NCI-H2081 treated with DMSO at 0.1 percent for 48 hours (cell line): ENCODE measurements at places on chromosomes 5 and 9.

DNA sequence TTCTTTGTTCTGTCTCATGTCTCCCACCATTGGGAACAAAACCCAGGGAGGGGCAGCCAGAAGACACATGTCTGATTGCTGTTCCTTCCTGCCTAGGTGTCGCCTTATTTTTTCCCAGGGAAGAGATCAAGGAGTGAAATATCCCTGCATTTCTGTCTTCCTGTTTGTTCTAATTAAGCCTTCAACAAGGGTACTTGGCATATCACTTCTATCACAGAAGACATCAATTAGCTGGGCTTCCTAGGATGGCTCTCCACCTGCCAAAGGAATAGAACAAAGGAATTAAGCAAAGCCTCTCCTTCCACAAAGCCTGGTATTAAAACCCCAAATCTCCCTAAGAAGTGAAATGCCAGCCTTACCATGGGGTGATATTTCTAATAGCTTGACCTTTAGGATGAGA is 299.5 kb upstream of the CD180 start:
- no peak for DNase-seq

DNA sequence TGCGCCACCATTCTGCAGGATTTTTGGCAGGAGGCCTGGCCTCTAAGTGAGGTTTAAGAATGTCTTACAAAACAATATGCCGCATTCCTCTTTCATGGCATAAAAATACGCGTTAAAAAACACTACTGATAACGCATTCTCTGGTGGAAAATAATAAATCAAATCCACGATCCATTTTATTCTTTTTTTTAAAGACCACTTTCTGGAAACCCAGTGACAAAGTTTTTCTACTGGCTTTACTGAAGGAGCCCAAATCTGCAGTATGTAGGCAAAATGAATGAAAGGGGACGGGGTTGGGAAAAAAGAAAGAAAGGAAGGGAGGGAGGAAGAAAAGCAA is 2.0 kb downstream of the SV2C start:
- DNase-seq, result no peak

- DNase-seq, result no peak
Measured at GRCh38 chr9:18829873-18830272, 203.1 kb downstream of the SAXO1 start.

DNA sequence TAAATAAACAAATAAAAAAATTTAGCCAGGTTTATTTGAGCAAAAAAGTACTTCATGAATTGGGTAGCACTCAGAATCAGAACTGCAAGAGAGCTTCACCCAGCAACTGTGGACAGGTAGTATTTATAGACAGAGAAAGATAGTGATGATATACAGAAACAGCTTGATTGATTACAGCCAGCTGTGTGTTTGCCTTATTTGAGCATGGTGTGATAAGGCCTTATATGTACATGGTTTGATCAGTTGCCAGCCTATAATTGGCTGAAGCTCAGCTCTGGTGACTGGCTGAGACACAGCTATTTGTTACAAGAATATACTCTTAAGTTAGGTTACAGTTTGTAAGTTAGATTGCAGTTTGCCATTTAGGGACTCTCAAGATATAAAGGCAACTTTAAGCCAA is 34.3 kb upstream of the ARL15 start:
- no peak for DNase-seq

DNA sequence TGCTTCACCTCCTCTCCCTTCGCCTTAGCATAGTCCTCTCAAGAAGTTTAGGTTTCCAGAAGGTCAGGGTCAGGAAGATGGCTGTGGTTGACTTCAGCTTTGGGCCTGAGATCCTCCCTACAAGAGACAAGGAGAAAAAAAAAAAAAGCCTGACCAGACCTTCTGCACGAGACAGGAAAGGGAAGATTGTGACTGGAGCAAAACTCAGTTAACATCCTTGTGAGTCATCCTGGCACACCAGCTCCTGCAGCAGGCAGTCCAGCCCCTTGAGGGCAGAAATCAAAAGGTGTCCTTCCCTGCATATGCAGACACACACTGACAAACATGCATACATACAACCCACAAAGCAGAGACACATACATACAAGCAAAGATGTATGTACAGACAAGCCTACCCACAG is 18.0 kb upstream of the ENHO start:
- DNase-seq, result no peak

DNA sequence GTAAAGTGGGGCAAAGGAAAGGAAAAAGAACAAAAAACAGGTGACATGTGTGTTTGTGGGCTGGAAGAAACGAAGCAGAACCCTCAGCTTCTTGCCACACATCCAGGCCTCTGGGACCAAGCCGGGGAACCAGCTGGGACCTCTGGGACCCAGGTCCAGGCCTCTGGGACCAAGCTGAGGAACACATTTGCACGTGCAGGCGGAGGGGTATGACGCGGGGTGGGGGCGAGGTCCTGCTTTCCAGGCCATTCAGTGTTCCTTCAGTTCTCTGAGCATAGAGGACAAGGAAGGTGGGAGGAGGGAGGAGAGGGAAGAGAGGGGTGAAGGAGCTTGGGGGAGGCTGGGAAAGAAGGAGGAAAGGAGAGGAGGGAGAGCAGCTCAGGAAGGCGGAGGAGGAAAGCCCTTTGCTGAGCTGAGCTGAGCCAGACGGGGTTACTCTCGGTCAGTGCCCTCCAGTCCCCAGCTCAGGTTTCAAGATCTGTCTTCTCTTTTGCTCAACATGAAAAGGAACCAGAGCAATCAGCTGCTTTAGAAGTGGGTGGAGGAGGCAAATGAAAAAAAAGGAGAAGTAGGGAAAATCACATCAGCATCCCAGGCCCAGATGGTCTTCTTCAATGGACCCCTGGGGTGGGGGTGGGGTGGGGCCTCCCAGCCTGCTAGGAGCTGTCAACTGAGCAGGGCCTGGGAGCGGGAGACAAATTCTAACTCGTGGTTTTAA is 59.1 kb downstream of the ABCA1 start:
- no peak for DNase-seq

- no peak for DNase-seq
Measured at GRCh38 chr5:14581891-14582796, 552 bp downstream of the OTULINL start.

DNA sequence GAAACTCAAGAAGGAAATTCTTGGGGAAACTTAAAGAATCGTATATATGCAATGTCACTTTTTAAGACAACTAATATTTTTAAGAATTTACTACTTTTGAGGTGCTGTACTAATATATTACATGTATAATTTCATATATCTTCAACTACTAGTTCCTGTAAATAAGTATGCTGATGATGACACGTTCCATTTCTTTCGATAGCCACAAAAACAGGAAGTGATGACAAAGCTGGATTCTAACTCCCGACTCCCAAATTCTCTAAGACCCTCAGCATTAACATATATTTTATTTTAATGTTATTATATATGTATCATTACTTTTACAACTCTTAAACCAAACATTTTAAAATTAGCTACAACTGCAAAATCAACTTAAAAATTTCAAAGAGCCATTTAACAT is 74.8 kb downstream of the STK32A start:
- DNase-seq, result no peak

DNA sequence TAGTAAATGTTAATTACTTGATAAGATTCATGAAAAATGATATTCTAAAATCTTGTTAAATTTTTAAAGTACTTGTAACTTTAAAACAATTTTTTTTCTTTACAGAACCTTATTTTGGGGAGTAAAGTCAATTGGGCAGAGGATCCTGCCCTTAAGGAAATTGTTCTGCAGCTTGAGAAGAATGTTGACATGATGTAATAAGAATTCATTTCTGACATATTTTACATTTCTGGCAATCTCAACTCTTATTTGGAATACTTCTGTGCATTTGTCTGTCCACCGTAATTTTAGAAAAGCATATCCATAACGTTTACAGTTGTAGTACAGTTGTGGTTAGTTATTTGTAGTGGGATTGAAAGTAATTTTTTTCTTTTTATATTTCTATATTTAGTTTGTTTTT is 20.2 kb downstream of the CENPH start:
- no peak for DNase-seq

DNA sequence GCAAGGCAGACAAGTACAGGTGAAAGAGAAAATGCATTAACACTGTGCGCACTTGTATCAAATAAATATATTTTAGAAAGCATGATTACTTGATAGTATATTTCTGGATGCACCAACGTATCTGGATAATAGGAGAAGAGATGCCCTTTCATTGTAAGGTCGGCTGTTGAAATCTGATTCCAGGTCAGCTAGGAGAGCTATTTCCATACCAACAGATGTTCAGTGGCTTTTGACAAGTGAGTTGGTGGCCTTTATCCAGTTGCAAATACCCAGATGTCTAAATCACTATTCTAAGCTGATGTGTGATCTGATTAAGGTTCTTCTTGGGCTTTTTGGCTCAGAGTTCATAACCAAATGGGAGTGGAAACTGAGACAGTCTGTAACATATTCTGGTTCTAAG is 128.2 kb upstream of the TBCA start:
- DNase-seq, result no peak

DNA sequence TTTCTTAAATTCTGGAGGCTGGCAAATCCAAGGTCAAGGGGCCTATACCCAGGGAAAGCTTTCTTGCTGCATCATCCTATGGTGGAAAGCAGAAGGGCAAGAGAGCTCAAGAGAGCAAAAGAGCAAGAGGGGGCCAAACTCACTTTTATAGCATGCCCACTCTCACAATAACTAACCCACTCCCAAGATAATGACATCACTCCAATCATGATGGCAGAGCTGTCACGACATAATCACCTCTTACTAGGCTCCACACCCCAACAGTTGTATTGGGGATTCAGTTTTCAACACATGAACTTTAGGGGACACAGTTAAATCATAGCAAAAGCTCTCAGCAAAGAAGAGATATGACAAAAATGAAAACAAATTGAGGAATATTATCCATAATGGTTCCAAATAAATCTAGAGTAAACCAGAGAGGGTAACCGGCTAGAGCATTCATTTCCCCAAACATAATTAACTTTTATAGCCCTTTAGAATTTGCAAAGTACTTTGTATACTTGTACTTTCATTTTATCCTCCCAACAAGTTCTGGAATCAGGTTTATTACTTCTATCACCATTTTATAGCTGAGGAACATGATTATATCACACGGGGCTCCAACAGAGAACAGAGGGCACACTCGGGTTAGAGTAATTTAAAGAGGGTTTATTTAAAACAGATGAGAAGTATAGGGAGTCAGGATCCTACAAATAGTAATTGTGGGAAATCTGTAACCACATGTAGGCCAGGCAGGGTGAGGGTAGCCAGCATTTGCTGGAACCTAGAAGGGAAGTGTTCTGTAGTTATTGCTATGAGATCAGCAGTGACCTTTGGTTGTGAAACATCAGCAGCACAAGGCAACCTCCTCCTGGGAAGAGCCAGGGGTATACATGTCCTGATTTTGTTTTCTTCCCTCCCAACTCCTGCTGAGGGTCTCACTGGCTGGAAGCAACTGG is 7.2 kb upstream of the TARS1 start:
- DNase-seq, result no peak

GRCh38 chr9:110669433-110669832 is 842 bp downstream of the MUSK start:
- DNase-seq, result no peak

GRCh38 chr5:154221371-154221896 is 30.9 kb downstream of the GALNT10 start:
- no peak for DNase-seq

DNA sequence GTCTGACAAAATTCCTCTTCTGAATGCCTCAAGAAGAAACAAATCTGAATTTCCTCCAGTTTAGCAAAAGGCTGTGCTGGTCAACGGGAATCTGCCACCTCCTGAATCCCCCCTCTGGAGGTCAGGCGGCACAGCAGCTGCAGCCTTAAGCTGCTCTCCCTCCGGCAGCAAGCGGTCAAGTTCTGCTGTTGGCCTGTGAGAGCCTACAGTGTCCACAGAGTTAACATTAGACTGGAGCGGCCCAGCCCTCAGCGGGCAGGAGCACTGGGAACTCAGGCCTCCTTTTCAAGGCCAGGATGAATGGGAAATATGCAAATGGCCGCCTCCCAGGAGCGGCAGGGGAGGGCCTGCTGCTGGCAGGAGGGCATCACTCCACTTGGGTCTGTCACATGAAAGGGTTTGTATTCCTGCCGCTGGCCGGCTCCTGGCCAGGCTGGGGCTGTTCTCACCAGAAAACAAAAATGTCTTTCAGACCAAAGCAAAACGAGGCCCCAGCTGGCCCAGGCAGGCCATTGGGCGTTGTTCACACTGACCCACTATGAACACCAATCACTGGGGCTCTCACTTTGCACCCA is 8.2 kb downstream of the ACSL6 start:
- no peak for DNase-seq

GRCh38 chr5:105836268-105836667 is 1834.5 kb downstream of the EFNA5 start:
- no peak for DNase-seq

DNA sequence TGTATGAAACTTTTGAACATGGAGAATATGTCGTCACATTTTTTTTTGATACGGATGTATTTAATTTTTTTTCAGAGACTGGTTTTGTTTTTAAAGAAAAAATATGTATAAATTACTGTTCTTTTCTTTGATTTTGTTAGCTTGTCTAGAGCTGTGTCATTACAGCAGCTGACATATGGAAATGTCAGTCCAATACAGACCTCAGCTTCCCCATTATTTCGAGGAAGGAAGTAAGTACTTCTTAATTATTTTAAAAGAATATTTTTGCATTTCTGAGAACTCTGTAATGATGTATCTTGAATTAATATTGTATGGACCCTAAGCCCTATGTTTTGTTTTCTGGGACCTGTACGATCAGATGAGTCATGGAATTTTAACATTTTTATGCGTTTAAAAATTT is 7.6 kb downstream of the TENT2 start:
- DNase-seq, result no peak

- DNase-seq, result no peak
Measured at GRCh38 chr9:101432740-101433139, 2.8 kb downstream of the ALDOB start.

DNA sequence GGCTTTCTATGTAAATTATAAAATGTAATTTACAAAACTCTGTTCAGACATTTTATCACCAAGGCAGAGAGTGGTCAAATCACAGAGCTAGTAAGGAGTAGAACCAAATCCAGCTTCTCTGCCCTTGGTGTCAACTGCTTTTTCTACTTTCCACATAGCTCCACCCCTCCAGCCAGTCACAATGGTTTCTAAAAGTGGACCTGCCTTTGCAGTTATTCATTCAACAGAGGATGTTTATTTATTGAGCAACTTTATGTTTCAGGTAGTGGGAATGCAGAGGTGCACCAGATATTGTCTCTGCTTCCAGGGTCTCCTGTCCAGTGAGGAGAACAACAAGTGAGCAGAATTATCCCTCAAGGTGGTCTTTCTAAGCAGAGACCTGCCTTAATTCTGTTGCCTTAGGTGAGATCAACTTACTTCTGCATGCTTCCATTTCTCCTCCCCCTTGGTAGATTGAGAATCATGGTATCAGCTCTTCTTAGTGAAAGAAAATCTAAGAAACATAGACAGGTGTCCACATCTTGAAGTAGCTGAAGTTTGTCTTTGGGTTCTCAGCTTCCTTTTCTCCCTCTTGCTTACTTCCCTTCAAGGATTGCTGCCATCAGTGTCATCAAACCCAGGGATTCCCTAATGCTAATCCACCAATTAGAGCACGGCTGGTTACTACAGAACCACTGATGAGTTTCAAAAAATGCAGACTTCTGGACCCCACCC is 17.2 kb upstream of the PDCD1LG2 start:
- no peak for DNase-seq

GRCh38 chr9:26744191-26744965 is 148.2 kb downstream of the CAAP1 start:
- DNase-seq, result no peak

- no peak for DNase-seq
Measured at GRCh38 chr9:77764894-77765780, 117.0 kb upstream of the GNA14 start.

GRCh38 chr5:159777049-159777660 is 139.1 kb upstream of the ADRA1B start:
- no peak for DNase-seq
